Muscle of back (tissue), 13 donors: ENCODE measurements at places on chromosomes 3 and 15.

DNA sequence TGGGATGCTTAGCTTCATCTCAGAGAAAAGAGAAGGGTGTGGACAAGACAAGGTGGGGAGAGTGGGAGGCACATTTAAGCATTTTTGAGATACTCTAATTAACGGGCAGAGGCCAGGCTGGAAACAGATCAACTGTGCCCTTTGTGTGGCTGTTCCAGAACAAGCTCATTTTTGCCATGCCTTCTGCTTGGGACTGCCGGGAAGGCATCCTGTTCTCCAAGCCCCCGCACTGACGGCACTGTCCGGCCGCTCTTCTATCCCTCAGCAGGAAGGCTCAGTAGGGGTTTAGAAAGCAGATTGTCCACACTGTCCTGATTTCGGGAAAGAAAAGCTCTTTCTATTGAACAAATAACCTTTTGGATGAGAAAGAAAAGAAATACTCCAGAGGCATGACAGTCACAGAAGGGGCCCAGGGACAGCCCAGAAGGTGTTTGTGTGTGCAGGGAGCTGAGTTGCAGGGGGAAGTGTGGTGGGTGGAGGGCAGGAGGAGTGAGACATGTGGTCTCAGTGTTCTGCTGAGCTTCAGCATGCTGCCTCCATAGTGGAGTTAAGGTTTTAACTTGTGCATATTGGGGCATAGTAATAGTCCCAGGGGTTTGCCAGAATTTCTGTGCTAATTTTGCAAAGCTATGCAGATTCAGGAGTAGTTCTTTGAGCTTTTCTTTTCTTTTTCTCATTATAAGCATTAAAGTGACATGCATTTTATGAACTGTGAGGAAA is 27.3 kb downstream of the SV2B start:
- DNase-seq: no peak

GRCh38 chr3:107911337-107912000 is 179.4 kb downstream of the CD47 start:
- no peak for DNase-seq

GRCh38 chr15:71044006-71044405 is 71.3 kb upstream of the THSD4 start:
- DNase-seq: peak; percentile 50

GRCh38 chr3:165814380-165814779 is 22.8 kb downstream of the BCHE start:
- no peak for DNase-seq

DNA sequence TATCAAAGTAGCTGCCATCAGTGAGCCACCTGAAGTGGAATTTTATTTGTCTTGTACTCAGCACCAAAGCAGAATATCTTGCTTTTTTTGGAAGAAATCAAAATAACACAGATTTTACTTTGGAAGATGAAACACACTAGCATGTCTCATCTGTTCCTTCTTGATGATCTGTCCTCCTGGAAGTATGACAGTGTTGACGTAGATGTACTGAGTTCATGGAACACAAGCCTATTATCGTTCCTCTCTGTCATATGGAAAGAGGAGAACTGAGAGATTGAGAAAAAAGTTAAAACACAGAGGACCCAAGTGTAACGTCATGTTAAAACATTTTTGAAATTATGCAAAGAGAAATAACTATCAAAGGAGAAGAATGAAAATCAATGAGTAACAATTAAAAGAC is 340.2 kb downstream of the ROBO2 start:
- DNase-seq: peak; percentile 33

GRCh38 chr3:146371902-146372301 is 97.5 kb downstream of the PLSCR2 start:
- DNase-seq: no peak

DNA sequence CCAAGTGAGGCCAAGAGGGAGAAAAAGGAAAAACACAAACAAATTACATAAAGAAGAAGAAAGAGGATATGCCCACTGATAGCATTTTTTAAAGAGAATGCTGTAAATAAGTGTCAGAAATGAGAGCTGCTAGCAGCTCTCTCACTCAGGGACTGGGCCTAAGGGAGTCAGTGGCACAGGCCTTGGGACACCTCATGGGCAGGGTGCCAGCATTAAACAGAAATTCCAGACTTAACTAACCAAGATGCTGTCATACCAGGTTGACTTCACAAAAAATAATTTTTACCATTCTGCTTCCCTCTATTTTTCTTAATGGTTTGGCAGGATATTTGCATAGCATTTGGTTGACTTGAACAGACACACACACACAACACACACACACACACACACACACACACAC is 92.3 kb upstream of the ADAMTSL3 start:
- DNase-seq: no peak

GRCh38 chr3:46881596-46882376 is 4.3 kb downstream of the PTH1R start:
- DNase-seq: no peak

- no peak for DNase-seq
Measured at GRCh38 chr3:7953449-7954014, 548.1 kb upstream of the LMCD1 start.

DNA sequence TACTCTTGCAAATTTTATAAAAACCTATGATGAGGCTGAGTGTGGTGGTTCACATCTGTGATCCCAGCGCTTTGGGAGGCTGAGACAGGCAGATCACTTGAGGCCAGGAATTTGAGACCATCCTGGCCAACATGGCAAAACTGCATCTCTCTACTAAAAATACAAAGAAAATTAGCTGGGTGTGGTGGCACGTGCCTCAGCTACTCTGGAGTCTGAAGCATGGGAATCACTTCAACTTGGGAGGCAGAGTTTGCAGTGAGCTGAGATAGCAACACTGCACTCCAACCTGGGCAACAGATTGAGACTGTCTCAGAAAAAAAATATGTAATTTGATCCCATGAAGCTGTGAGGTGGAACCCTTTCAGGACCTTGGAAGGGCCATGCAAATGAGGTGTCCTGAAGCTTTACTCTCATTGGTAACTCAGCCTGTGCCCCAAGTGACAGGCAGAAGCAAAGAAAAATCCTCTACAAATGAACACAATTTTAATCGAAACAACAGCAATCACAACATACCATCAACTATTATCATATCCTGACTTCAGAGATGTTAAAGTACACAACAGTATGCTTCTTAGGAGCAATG is 84.6 kb upstream of the CDV3 start:
- DNase-seq: no peak

DNA sequence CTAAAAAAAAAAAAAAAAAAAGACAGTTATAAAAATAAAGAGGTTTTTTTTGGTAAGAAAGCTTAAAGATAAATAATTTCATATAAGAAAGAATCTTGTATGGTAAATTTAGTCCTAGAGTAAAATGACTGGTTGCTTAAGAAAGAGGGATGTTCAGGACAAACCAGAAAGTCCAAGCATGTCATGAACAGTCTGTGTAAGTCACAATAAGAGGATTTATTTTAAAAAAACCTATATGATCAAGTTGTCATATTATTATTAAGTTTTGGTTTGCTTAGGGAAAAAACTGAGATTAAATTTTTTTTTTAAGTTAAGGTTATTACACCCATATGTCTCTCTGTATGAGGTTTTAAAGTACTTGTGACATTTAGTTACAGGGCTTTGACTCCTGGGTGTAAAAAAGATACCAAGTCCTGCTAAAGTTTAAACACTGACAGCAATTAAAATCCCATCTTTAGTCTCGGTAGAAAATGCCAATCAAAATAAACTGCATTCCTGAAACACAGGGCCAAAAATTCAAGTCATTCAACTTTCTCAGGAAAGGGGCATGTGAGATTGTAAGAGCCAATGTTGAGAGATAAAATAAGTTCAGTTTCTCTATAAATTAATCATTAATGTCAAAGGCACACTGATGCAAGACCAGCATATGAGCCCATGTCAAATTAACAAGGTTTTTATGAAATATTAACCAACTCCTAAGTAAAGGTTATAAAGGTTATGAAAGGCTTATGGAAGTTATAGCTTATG is 8.5 kb upstream of the BDH1 start:
- DNase-seq: no peak

DNA sequence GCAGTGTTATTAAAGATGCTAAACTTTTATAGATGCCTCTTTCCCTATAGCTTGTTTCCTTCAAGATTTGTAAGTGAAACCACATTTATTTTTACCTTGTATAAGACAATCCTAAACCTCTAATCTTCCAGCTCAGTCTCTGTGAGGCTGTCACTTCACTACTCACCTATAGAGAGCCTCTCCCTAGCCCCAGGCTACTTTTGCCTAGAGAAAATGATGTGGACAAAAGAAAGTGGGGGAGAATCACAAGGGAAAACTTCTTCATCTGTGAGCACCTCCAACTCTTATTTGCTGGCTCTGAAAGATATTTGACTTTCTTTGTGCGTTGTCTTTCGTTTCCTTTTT is 74.9 kb upstream of the SCN5A start:
- no peak for DNase-seq

DNA sequence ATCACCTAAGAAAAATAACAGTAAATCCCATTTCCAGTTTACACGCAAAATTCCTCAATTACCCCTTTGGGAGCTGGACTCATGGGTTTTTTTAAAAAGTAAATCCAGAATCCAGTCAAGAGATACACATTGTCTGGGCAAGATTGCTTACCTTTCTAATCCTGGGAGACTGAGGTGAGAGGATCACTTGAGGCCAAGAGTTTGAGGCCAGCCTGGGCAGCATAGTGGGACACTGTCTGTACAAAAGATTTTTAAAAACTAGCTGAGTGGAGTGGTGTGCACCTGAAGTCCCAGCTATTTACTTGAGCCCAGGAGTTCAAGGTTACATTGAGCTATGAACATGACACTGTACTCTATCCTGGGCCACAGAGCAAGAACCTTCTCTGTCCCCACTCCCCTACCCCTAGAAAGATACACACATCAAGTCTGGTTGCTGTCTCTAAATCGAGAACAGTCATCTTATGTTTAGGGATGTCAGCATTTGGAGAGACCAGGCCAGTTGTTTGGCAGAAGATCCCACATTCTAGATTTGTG is 39.0 kb downstream of the DAG1 start:
- DNase-seq: no peak

GRCh38 chr3:71537211-71537611 is 46.3 kb downstream of the FOXP1 start:
- peak; percentile 93 for DNase-seq

GRCh38 chr3:194396859-194397756 is 2.0 kb downstream of the GP5 start:
- DNase-seq: no peak

- DNase-seq: no peak
Measured at GRCh38 chr15:79967298-79968182, 3.5 kb downstream of the BCL2A1 start.

- DNase-seq: no peak
Measured at GRCh38 chr15:62927836-62928235, 114.7 kb upstream of the TPM1 start.

DNA sequence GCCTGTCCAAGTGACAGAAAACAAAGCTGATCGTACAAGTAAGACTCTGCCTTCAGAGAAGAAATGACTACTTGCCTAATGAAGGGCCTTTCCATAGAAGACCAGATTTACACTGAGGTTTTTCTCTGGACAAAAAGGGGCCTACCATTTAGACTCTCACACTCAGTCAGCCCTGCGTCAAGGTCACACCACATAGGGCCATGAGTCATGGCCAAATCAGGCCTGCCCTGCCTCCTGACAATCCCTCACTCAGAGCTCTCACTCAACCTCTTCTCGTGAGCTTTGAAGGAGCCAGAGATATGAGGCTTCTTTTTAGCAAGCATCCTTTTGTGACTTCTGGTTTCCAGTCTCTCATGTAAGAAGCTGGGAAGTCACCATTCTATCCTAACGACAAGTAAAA is 68.1 kb upstream of the NMNAT3 start:
- DNase-seq: no peak

- DNase-seq: no peak
Measured at GRCh38 chr15:90882781-90883525, 1.4 kb upstream of the FES start.

DNA sequence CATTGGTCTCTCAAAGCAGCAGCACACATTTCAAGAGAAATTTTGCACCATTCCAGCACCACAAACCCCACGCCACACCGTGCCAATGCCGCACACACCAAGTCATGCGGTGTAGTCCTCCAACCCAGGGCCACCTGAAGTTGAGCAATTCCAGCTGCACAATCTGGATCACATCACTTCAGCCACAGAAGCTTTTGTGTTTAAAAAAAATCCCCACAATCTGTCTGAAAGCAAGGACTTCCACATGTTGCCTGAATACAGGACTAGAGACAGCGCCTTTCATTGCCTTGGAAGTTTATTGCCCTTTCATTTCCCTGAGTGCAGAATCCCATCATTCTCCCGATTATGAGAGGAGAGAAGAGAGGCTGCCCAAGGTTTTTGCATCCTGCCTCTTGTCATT is 175.6 kb upstream of the BCL6 start:
- DNase-seq: no peak

DNA sequence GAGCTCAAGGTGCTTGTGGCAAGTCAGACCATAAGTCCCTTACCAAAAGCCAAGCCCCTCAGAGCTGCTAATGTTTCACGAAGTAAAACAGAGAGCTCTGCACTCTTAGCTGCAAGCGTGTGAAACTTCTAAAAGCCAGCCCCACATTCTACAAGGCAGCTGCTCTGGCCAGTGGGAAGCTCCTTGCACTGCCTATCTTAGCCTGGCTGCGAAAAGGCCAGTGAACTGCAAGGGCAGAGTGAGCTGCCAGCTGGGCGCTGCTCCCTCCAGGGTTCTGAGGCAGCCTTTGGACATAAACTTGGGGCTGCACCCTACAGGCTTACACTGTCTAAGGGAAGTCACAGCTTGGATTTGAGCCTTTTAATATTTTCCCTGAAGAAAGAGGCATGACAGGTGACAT is 2.2 kb upstream of the MUSTN1 start:
- DNase-seq: no peak

- DNase-seq: no peak
Measured at GRCh38 chr3:114217266-114217665, 20.1 kb downstream of the ZNF80 start.

DNA sequence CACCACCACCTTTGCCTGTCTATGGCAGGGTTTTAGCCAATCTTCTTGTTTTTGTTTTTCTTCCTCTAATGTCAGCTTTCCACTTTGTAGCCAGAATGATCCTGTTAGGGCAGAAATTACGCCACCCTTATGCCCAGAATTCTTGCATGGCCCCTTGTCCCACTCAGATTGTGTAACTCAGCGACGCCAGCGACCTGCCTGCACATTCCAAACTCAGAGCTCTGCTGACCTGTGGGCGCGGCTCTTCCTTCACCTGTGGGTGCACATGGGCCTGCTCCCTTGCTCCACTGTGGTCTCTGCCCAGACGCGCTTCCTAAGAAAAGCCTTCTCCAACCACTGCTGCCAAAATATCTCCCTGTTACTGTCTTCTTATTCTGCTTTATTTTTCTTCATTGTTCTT is 45.0 kb downstream of the MED12L start:
- no peak for DNase-seq

GRCh38 chr3:159739166-159739565 is 249.5 kb upstream of the IL12A start:
- DNase-seq: no peak
